ENCODE measurements at places on chromosomes 1 and 21.

- no peak for DNase-seq
These were observed 39.1 kb downstream of the CLIC6 start for GRCh38 chr21:34707876-34708325.

DNA sequence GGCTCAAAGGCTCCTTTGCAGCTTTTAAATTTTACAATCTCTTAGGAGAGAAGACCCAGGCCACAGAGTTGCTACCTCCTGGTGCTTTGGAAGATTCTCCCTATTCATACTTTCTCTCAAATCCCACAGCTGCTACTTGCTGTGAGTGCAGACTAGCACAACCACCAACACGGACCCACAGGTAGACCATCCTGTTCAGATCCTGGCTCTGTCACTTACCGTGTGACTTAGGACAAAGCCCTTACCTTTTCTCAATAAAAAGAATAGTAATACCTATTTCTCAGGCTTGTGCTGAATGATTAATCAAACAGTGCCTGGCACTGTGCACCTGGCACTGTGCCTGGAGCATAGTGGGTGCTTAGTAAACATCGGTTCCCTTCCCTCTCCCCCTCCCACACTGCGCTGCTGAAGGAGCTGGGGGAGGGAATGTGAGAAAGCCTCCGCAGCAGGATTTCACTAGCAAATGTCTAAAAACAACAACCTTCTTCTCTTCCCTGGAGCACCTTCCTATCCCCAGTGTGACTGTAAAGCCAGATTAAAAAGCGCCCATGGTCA is 81.7 kb downstream of the PGM1 start:
- DNase-seq = no peak

GRCh38 chr1:194616835-194617234 is 1430.4 kb upstream of the B3GALT2 start:
- no peak for DNase-seq

- DNase-seq = peak; percentile 93
These were observed 22.4 kb upstream of the NPPB start for GRCh38 chr1:11880911-11881748.

GRCh38 chr1:7670334-7671145 is 100.6 kb upstream of the VAMP3 start:
- DNase-seq = peak; percentile 73

DNA sequence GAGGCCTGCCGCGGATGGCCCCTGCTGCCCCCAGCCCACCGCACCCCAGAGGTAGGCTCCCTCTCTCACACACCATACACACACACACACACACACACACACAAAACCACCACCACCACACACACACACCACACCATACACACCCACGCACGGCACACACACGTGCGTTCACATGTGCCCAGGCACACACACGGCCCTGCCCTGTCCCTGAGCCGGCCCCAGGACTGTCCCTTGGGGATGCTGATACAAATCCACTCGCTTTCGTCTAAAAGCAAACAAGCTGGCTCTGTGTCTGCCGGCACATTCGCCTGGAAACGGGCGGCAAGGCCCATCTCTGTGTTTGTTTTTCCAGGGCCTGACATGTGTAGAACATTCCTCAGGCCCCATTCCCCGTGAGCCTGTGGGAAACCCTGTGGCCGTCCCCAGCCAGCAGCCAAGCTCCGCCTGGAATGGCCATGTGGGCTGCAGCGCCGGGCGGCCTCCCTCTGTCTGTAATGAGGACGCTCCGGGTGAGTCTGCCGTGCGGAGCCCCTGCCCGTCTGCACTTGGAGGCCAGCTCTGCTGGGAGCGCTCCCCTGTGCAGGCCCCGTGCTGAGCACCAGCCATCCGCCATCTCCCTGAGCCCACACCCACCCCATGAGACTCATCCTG is 67.4 kb downstream of the DMRTB1 start:
- peak; percentile 75 for DNase-seq

Measured in left ventricle myocardium superior (tissue), 1 donor.